Stimulated activated CD4-positive, alpha-beta T cell treated with anti-CD3 and anti-CD28 coated beads, Interleukin-1b, Interleukin-23, amount 100 ng/mL, for 48 hours (primary cell): ENCODE measurements at places on chromosomes 13 and 19.

DNA sequence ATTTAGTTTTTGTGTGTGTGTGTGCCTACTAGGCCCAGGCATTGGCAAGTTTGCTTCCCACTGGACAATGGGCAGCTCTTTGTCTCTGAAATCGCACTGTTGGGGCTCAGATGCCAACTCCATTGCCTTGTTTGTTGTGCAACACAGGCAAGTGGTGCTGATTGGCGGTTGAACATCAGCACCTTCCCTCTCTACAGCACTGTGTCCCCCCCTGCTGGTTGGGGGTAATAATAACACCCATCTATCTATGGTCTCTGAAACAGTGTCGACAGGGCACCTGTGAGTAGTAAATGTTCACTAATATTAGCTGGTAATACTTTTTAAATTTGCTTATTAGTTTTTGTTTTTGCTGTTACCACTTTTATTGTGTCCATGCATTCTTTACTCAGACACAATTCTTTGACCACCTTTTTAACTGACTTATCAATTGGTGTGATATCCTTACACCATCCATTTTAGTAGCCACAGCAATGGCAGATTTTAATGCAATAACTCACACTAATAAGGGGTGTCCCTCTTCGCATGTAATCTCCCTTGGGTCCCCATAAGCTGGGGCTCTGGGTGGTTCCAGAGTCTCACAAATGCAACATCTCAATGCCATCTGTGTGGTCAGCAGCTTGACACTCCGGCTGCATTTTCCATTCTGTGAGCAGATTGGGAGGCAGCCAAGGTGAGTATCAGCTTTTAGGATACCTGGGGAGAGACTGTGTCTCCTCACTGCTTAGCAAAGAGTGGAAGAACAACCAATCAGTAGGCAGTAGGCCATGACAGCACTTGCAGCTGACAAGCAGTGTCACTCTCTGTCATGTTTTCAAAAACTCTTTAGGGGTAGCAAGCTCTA is 47.7 kb upstream of the UQCRFS1 start:
- peak; percentile 39 for DNase-seq

GRCh38 chr13:67299751-67300150 is 69.6 kb upstream of the PCDH9 start:
- no peak for DNase-seq

GRCh38 chr13:112970552-112971287 is 1.7 kb downstream of the MCF2L start:
- no peak for DNase-seq

GRCh38 chr13:23348262-23349127 is 85.0 kb downstream of the SACS start:
- no peak for DNase-seq

- no peak for DNase-seq
Measured at GRCh38 chr19:51615991-51616390, 14.2 kb downstream of the SIGLEC5 start.

DNA sequence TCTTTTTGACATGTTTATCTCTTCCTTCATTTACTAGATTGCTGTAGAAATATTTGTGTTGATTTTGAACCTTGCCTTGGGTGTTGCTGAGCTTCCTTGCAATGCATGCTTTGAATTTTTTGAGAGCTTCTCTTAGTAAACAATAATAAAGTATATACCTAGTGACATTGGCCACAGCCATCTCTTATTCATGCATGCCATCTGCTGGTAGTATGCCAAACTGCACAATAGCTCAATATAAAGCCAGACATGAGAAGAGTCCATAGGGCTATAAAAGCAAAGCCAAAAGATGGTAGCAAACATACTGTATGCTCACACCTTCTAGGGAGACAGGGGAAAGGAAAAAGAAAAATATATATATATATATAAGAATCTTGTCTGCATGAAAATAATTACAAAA is 18.9 kb upstream of the ZSCAN5A start:
- peak; percentile 5 for DNase-seq

DNA sequence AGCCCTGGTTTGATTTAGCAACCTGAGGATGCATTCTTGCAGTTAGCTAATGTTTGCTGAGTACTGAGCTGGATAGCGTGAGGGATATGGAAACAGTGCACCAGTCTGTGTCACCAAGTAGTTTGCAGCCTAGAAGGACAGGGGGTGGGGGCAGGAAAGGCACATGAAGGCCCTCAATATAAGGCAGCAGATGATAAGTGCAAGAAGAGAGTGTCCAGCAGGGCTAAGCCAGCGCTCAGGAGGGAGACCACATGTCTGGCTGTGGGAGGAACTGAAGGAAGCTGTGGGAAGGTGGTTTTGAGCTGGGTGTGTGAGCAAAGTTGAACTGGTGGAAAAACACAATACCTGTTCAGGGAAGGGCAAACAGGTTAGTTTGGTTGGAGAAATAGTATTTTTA is 1.7 kb downstream of the CXCL17 start:
- no peak for DNase-seq

GRCh38 chr13:63167699-63168337 is 1752.2 kb upstream of the PCDH20 start:
- no peak for DNase-seq

- no peak for DNase-seq
Measured at GRCh38 chr13:35093356-35093755, 151.3 kb downstream of the NBEA start.

- no peak for DNase-seq
Measured at GRCh38 chr19:38234615-38235014, 10.6 kb upstream of the DPF1 start.

- DNase-seq, result no peak
Measured at GRCh38 chr13:113152984-113153809, 5.3 kb upstream of the PROZ start.

DNA sequence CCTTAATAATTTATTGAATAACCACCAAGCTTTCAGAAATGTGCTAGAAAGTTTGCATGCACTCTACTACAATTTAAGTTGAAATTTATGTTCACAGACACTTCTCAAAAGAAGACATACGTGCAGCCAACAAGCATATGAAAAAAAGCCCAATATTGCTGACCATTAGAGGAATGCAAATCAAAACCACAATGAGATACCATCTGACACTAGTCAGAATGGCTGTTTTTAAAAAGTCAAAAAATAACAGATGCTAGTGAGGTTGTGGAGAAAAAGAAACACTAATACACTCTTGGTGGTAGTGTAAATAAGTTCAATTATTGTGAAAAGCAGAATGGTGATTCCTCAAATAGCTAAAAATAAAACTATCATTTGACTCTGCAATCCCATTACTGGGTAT is 308.8 kb upstream of the PCDH9 start:
- DNase-seq, result no peak

DNA sequence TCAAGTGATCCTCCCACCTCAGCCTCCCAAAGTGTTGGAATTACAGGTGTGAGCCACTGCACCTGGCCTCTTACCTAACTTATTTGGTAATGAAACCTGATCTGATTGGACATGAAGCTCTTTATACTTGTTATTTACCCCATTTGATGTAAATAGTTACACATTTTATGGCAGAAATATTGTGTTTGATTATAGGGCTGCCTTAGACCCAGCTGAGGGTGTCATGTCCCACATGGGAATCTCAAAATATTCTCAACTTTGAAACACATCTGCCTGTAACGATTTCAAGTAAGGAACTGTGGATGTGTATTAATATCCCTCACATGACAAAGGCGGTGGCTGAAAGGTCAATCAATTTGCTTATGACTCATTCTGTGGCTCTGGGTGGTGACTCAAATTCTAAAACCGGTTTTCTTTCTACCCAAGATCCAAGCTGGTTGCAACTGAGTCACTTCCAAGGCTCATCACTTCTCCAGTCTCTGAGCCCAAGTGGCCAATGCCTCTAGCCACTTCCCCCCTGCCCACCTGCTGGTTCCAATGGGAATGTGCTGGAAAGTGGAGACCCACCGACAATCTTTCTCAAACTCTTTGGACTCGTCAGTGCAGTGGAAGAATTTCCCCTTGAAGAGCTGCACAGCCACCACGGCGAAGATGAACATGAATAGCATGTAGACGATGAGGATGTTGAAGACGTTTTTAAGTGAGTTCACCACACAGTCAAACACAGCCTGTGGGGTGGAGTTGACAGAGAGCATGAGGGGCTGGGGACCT is 110.9 kb downstream of the IER2 start:
- DNase-seq, result peak; percentile 43

GRCh38 chr13:43307921-43308433 is 284.6 kb downstream of the DNAJC15 start:
- no peak for DNase-seq

DNA sequence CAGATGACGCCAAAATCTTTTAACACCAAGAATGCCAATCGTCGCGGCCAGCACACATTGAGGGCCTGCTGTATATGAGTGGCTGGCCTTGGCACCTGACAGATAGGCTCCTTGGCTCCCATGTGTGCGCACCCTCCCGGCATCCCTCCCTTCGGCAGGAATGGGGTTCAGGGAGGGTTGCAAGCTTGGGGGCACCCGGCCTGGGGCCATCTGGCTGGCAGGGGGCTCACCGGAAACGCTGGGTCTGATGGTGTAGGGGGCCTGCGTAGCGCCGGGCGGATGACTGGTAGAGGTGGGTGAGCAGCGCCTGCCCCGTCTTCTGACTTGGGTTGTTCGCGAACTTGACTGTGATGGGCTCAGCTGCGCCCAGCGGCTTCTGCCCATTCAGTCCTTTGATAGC is 22.4 kb downstream of the PRKCSH start:
- no peak for DNase-seq

DNA sequence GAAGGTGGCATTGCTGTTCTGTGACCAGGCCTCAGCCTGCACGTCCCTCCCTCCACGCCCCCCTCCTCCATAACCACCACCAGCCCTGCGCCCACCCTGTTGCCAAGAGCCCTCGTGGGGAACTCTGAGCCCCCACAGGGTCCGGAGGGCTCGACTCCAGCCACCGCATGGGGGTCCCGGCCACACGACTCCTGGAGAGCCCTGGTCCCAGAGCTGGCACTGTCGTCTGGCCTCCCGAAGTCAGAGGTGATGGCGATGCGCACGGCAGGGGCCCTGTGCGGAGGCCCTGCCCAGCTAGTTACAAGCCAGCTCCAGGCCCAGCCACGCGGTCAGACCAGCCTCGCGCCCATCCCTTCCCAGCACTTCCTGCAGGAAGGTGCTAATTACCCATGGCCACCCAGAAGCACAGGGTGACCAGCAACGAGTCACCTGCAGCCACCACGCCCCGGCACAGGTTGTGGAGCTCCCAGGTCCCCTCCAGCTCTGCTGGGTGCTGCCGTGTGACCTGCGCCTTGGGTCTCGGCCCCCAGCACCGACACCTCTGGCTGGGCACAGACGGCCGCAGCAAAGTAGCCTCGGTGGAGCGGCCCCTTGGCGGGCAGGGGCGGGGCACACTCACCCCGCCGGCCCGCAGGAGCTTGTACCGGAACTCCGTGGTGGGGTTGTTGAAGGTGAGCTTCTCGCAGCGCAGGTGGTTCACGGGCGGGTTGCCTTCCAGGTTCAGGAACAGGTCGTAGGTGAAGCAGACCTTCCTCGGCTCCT is 49.6 kb downstream of the MLLT1 start:
- no peak for DNase-seq

DNA sequence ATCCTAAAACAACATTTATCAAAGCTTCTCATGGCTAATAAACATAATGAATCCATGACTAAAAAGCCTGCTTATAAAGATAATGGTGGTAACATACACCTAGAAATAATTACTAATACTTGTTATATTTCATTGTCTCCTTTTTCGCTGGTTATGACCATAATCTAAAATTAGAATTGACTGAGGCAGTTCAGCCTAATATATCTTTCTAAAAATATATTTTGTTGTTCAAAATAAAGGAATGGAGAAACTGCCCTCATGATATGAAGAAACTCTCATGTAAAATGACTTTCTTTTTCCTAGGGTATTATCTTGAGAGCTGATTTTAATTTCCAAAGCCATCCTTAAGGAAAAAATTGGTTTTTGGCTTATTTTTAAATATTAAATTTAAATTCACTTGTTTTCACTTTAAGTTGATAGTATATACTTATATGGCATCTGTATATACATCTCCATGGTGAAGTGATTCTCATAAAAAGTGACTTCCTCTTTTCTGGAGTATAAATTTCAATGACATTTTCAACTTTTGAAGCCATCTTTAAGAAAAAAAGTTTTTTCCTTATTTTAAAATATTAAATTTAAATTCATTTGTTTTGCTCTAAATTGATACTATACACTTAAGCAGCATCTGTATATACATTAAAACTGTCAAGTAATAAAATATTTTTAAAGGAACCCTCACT is 204.6 kb downstream of the VWA8 start:
- no peak for DNase-seq

DNA sequence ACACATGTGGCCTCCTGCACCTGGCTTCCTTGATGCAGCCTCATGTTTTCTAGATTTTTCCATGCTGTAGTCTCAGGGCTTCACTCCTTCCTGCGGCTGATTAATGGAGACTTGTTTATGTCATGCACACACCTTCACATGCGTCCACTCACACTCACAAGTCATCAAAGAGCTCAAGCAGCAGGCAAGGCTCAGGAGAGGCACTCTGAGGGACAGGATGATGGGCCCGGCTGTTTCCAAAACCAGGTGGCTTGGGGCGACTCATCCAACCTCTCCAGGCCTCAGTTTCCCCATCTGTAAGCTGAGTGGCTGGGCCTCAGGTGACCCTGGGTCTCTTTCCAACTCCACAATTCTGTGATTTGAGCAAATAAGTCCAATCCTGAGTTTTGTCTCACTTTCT is 36.9 kb downstream of the RASA3 start:
- no peak for DNase-seq

DNA sequence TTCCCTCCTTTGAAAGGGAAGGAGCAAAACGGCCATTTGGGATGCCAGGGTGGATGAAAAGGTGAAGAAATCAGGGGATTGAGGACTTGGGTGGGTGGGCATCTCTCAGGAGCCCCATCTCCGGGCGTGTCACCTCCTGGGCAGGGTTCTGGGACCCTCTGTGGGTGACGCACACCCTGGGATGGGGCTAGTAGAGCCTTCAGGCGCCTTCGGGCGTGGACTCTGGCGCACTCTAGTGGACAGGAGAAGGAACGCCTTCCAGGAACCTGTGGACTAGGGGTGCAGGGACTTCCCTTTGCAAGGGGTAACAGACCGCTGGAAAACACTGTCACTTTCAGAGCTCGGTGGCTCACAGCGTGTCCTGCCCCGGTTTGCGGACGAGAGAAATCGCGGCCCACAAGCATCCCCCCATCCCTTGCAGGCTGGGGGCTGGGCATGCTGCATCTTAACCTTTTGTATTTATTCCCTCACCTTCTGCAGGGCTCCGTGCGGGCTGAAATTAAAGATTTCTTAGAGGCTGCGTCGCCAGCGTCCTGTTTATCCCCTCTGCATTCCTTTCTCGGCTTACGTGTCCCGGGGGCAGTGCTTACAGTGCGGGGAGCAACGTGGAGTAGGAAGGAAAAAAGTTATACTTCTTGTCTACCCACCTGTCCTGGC is 15.2 kb upstream of the S1PR4 start:
- peak; percentile 69 for DNase-seq

DNA sequence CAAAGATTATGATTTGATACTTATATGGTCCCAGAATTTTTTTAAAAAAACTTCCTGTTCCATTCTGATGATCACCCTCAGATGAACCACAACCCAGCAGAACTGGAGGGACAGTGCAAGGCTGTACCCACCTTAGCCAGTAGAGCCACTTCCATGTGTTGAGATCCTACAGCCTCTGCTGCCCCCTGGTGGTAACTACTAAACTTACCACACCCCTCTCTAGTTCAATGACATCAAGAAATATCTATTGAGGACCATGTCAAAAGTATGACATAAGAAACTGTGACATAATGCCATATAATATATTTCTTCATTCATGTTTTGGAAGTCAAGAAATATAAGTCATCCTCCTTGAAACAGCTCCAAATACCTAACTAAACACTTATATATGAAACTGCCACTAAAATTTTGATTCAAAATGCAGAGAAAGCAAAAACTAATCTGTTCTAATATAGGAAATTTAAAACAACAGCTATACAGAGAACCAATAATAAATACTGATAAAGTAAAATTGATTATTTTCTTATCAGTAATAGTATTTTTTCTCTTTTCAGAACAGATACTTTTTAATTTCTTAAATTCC is 412.6 kb downstream of the KCTD12 start:
- DNase-seq, result peak; percentile 67
